ENCODE measurements at places on chromosomes 5 and 9. TPM values are rescaled to one million over a fixed set of nuclear protein-coding genes. Genes with fewer than 3 reads are reported as not detected.
A peak's percentile ranks its signal among the peaks of the same experiment; 100 is the strongest.

- DNase-seq, result no peak
Measured at GRCh38 chr5:59479086-59479485, 414.4 kb downstream of the PDE4D start.

- no peak for DNase-seq
Measured at GRCh38 chr5:170760113-170760512, 23.4 kb upstream of the GABRP start.

DNA sequence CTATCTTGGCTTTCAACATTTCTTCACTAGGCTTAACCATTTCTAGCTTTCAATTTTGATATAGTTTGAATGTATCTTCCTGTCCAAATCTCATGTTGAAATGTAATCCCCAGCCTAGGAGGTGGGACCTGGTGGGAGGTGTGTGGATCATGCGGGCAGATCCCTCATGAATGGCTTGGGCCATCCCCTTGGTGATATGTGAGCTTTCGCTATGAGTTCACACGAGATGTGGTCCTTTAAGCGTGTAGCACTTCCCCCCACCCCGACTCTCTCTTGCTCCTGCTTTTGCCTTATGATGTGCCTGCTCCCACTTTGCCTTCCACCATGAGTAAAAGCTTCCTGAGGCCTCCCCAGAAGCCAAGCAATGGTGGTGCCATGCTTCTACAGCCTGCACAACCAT, 40.6 kb downstream of the PHAX start:
- DNase-seq, result no peak

GRCh38 chr5:67453111-67453905, 256.7 kb upstream of the CD180 start:
- DNase-seq, result no peak

- DNase-seq, result no peak
Measured at GRCh38 chr9:107717529-107718314, 228.2 kb upstream of the KLF4 start.

- no peak for DNase-seq
Measured at GRCh38 chr9:85729882-85730281, 11.9 kb downstream of the AGTPBP1 start.

GRCh38 chr5:35003018-35003957, 44.5 kb downstream of the AGXT2 start:
- DNase-seq, result peak; percentile 49

- no peak for DNase-seq
Measured at GRCh38 chr5:157558681-157559080, 16.9 kb downstream of the ADAM19 start.

DNA sequence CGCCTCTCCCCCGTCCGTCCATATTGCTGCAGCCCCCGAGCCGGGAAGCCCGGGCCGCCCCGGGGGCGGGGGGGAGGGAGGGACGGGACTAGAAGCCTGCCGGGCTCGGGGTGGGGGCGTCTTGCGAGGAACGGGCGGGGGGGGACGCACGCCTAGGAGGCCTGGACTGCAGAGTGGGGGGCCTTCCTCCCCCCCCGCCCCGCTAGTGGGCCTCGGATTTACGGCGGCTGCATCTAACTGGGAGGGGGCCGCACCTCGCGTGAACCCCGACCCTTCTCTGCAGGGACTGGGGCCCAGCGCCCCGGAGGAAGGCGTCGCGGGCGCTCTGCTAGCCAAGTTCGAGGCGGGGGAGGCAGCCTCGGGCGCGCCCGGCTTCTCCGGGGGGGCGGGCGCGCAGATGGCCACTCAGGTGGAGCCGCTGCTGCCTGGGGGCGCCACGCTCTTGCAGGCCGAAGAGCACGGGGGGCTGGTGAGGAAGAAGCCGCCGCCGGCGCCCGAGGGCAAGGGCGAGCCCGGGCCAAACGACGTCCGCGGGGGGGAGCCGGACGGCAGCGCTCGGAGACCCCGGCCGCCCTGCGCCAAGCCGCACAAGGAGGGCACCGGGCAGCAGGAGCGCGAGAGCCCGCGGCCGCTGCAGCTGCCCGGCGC, at the start of gene LARP1:
Gene LARP1, plus strand, starts transcription at position 17 of the 648 bp plus-strand sequence. Its CDS starts 381 bp downstream, at position 398.
- DNase-seq, result no peak

Gene S100Z
- total RNA-seq, result 0.35 TPM

Gene HAVCR2
- total RNA-seq, result 2.3 TPM
